ENCODE measurements at places on chromosomes 4 and X. TPM values are rescaled to one million over a fixed set of nuclear protein-coding genes. Genes with fewer than 3 reads are reported as not detected.

Gene N4BP2
- total RNA-seq, result 14.8 TPM

GRCh38 chrX:54482839-54483593, 13.0 kb downstream of the FGD1 start:
- no peaks in the 10 kb centered on the region for H3K36me3 ChIP-seq
- no peak overlapping the region for H3K27ac ChIP-seq

- no peak for DNase-seq
- H3K4me3 ChIP-seq, result no peak overlapping the region
- H3K27ac ChIP-seq, result no peak overlapping the region
- H3K4me1 ChIP-seq, result peaks cover 4% of the 10 kb centered on the region
- H3K27me3 ChIP-seq, result no peaks in the 10 kb centered on the region
These were observed 123.7 kb downstream of the STOX2 start for GRCh38 chr4:184028561-184029374.

DNA sequence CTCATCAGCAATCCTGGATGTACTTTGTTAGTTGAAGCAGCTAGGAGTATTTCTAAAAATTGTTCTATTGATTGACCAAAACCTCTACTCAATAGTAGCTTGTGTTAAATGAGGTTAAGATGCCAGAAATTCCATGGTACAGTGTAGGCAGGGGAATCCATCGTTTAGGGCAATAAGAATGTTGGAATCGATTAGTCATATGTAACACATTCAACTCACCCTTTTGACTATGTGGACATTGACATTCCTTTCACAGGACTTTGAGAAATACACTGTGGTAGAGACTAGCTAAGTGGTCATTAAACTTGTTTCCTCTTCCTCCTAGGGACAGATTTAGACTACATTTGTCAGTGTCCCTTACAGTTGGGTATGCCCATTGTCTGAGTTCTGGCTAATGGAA, 40.2 kb downstream of the KDM5C start:
- H3K36me3 ChIP-seq, result no peaks in the 10 kb centered on the region
- H3K4me3 ChIP-seq, result no peak overlapping the region

DNA sequence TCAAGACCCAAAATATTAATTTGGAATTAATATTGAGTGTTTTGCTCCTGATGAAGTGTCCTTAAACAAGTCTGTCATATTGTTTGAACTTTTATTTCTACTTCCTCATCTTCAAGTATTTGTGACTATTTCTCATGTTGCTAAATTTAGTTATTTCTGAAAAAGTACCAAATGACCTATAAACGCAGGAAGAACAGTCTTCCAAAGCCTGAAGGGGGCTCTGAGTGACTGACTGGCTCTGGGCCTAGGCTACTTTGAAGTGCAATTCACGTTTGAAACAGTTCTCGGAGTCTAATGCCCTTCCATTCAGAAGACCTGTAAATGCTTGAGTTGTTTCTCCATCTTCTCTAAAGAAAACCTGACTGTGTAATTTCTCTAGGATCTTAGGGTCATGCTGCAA, 26.5 kb downstream of the GALNT7 start:
- H3K27me3 ChIP-seq, result no peaks in the 10 kb centered on the region
- no peak for DNase-seq
- H3K36me3 ChIP-seq, result no peaks in the 10 kb centered on the region
- H3K4me3 ChIP-seq, result no peak overlapping the region
- H3K4me1 ChIP-seq, result peaks cover 12% of the 10 kb centered on the region
- H3K27ac ChIP-seq, result no peak overlapping the region

GRCh38 chrX:150899191-150899757, 806 bp upstream of the CD99L2 start:
- DNase-seq, result peak; percentile 28
- peaks cover 5% of the 10 kb centered on the region for H3K4me1 ChIP-seq
- no peaks in the 10 kb centered on the region for H3K27me3 ChIP-seq

DNA sequence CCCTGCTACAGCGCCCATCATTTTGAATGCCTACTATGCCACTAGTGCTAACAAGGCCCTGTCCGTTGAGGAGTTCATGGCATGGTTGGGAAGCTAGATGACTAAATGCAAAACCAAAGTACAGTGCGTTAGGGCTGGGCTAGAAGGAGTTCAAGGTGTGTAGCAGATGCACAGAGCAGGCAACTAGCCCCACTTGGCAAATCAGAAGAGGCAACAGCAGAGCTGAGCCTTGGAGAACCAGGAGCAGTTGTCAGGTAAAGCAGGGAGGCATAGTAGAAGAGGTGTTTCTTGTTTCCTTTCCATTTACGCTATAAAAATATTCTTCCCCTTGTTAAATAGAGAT, 146.6 kb upstream of the CPEB2 start:
- no peaks in the 10 kb centered on the region for H3K27me3 ChIP-seq
- no peak overlapping the region for H3K27ac ChIP-seq
- no peak overlapping the region for H3K4me3 ChIP-seq
- H3K4me1 ChIP-seq, result no peaks in the 10 kb centered on the region
- no peak for DNase-seq
- no peaks in the 10 kb centered on the region for H3K36me3 ChIP-seq

GRCh38 chr4:71212216-71212615, 126.6 kb upstream of the SLC4A4 start:
- no peaks in the 10 kb centered on the region for H3K36me3 ChIP-seq
- H3K4me1 ChIP-seq, result peaks cover 9% of the 10 kb centered on the region
- H3K27me3 ChIP-seq, result no peaks in the 10 kb centered on the region
- no peak for DNase-seq
- peak overlapping the region; percentile 15 for H3K27ac ChIP-seq

DNA sequence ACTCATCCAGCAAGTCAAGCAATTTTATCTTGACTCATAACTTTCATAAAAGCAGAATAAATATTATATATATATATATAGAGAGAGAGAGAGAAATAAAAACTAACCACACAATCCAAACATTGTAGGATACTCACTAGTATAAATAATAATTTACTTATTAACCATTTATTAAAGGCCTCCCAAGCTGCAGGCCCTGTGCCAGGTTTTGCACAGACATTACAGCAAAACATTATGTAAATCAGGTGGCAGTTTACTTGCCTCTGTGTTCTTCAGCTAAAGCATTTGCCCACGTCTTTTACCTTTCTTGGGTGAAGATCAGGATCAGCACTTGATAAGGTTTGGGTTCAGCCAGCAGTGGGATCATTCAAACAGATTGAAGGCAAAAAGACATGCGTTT, 75.6 kb downstream of the CLDN22 start:
- peaks cover 29% of the 10 kb centered on the region for H3K4me1 ChIP-seq
- peak overlapping the region; percentile 57 for H3K27ac ChIP-seq
- no peak overlapping the region for H3K4me3 ChIP-seq
- no peaks in the 10 kb centered on the region for H3K27me3 ChIP-seq

Gene CXCL3
- total RNA-seq, result 1.6 TPM

Gene ODAM
- total RNA-seq, result 2.6 TPM

DNA sequence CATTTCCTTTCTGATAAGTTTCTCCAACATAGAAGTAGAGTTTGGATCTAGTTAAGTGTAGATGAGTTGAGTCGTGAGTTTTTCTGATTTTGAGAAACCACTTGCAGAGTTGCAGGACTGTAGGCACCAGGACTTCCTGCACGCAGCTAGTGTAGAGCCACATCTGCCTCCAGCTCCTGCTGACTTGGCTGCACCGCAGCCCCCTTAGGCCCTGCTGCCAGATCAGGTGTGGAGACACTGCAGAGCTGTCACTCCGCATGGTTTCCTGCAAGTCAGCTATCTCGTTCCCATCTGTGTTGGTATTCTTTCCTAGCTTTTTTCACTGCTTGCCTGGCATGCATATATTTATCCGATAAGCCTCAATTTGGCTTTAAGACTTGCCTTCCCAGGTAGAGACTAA, 48.9 kb downstream of the PCDH7 start:
- no peak overlapping the region for H3K27ac ChIP-seq
- DNase-seq, result no peak
- no peaks in the 10 kb centered on the region for H3K4me1 ChIP-seq
- H3K4me3 ChIP-seq, result no peak overlapping the region
- no peaks in the 10 kb centered on the region for H3K36me3 ChIP-seq

DNA sequence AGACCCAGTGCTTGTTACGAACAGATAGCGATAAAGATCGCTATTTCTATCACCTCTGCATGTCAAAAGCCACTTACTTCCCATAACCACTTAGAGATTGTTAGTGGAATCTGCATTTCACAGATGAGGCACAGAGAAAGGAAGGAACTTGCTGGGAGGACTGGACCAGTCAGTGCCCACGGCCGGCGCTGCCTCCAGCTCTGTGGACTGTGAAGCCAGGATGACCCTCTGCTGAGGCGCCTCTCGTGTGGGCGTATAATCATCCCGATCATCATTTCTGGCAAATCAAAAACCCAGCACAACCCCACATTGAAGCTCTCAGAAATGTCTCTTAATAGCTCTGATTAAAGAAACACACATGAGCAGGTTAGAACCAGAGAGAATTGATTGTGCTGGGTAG, 61.5 kb upstream of the ADRA2C start:
- H3K27me3 ChIP-seq, result no peaks in the 10 kb centered on the region
- no peaks in the 10 kb centered on the region for H3K36me3 ChIP-seq
- no peak overlapping the region for H3K27ac ChIP-seq

DNA sequence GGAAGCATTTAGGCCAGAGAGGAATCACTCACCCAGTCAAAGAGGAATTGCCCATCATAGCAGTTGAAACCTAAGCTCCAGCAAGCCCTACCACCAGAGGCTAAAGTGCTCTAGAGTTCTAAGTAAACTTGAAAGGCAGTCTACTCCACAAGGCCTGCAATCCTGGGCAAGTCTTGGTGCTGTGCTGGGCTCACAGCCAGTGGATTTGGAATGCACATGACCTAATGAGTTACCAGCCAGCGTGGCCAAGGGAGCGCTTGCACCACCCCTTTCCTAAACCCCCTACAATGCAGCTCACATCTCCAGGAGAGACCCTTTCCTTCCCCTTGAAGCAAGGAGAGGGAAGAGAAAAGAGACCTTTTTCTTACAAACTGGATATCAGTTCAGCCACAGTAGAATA, 445.7 kb downstream of the GASK1B start:
- no peaks in the 10 kb centered on the region for H3K4me1 ChIP-seq
- H3K27me3 ChIP-seq, result no peaks in the 10 kb centered on the region
- no peak overlapping the region for H3K4me3 ChIP-seq

Gene POU3F4
- not detected for total RNA-seq

- H3K27ac ChIP-seq, result no peak overlapping the region
- H3K27me3 ChIP-seq, result no peaks in the 10 kb centered on the region
- H3K4me3 ChIP-seq, result no peak overlapping the region
- no peaks in the 10 kb centered on the region for H3K4me1 ChIP-seq
- no peak for DNase-seq
- H3K36me3 ChIP-seq, result no peaks in the 10 kb centered on the region
These were observed 101.1 kb downstream of the TMA16 start for GRCh38 chr4:163595580-163595979.

DNA sequence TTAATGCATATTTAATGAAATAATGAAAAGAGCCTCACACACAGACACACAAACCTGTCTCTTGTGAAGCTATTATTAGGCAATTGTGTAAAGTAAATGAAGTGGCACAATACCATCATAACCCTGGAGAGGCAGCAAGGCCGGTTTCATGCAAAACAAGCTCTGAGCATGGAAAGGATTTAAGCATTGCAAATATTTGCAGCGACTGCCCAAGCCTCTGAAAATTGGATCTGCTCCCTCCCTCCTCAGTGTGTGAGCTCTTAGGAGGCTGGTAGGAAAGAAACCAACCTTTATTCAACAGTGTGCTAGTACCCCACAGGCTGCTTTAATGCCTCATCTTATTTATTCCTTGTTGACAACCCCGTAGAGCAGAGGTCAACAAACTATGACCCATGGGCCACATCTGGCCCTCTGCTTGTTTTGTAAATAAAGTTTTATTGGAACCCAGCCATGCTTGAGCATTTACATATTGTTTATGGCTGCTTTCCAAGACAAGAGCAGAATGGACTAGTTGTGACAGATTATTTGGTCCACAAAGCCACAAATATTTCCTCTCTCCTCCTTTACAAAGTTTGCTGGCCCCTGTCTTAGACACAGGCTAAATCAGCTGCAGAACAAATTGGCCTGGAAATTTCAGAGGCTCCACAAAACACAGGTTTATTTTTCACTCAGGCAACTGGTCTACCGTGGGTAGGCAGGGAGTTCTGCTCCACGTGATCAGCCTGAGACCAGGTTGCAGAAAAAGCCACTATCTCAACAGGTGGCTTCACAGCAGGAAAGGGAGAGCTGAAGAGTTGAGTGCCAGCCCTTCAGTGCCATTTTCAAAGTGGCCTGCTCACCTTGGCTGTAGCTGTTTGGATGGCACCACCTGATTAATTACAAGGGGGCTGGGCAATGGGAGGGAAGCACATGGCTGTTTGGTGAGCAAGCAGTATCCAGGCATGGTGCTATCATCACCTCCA, 16.8 kb downstream of the RS1 start:
- H3K4me1 ChIP-seq, result no peaks in the 10 kb centered on the region
- no peaks in the 10 kb centered on the region for H3K27me3 ChIP-seq
- no peak for DNase-seq
- no peak overlapping the region for H3K4me3 ChIP-seq

Gene PRRG1
- total RNA-seq, result 3.9 TPM

Gene MUC7
- not detected for total RNA-seq

DNA sequence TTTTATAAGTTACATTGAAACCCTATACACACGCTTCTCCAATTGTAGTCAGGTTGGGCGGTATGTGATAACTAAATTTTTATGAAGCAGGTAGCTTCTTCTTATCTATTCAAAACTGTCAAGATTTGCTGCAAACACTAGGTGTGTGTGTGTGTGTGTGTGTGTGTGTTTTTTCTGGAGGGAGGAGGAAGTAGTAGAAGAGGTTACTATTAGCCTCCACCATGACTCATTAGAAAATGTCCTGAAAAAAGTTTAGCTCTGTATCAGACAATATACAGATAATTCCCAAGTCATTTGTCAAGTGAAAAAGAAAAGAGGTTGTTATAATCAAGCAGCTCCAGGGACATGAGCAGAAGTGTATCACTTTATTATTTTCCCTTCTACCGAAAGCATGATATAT, 33.9 kb downstream of the PCDH7 start:
- H3K27me3 ChIP-seq, result no peaks in the 10 kb centered on the region
- H3K4me3 ChIP-seq, result no peak overlapping the region
- no peaks in the 10 kb centered on the region for H3K36me3 ChIP-seq
- DNase-seq, result no peak
- H3K4me1 ChIP-seq, result no peaks in the 10 kb centered on the region

- H3K4me3 ChIP-seq, result no peak overlapping the region
- no peaks in the 10 kb centered on the region for H3K36me3 ChIP-seq
- no peaks in the 10 kb centered on the region for H3K27me3 ChIP-seq
- DNase-seq, result no peak
- no peaks in the 10 kb centered on the region for H3K4me1 ChIP-seq
These were observed 181.4 kb downstream of the RPA4 start for GRCh38 chrX:97065066-97065465.

Gene HNRNPDL
- 130 TPM for total RNA-seq

- DNase-seq, result no peak
- no peaks in the 10 kb centered on the region for H3K27me3 ChIP-seq
- H3K36me3 ChIP-seq, result no peaks in the 10 kb centered on the region
- peaks cover 7% of the 10 kb centered on the region for H3K4me1 ChIP-seq
- H3K27ac ChIP-seq, result no peak overlapping the region
These were observed 45.6 kb downstream of the SOD3 start for GRCh38 chr4:24840826-24841543.

GRCh38 chr4:115110191-115111181, 2.9 kb downstream of the NDST4 start:
- DNase-seq, result peak; percentile 11
- H3K4me3 ChIP-seq, result no peak overlapping the region
- peaks cover 9% of the 10 kb centered on the region for H3K4me1 ChIP-seq
- peaks cover 3% of the 10 kb centered on the region for H3K27me3 ChIP-seq
- no peaks in the 10 kb centered on the region for H3K36me3 ChIP-seq
- no peak overlapping the region for H3K27ac ChIP-seq
